Fibroblast of pulmonary artery (primary cell): ENCODE measurements at places on chromosomes 6 and 20.

DNA sequence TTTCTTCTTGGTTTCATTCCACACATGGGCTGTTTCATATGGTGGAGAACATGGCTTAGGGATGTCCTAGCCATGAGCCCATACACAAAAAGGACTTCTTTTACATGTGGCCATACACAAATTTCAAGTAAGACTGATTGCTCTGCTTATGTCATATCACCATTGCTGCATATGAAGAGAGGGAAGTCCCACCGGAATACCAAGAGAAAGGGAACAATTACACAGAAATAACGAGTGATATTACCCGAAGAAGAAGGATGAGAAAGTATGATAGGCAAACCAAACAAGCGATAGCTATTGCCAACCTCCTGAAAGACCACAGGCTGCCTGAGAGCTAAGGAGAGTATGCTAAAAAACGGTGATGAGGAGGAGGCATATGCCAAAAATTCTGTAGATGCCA is 70.5 kb upstream of the TNFRSF21 start:
- no peak for DNase-seq

GRCh38 chr6:108260126-108260808 is 573 bp downstream of the SNX3 start:
- DNase-seq: peak; percentile 60

DNA sequence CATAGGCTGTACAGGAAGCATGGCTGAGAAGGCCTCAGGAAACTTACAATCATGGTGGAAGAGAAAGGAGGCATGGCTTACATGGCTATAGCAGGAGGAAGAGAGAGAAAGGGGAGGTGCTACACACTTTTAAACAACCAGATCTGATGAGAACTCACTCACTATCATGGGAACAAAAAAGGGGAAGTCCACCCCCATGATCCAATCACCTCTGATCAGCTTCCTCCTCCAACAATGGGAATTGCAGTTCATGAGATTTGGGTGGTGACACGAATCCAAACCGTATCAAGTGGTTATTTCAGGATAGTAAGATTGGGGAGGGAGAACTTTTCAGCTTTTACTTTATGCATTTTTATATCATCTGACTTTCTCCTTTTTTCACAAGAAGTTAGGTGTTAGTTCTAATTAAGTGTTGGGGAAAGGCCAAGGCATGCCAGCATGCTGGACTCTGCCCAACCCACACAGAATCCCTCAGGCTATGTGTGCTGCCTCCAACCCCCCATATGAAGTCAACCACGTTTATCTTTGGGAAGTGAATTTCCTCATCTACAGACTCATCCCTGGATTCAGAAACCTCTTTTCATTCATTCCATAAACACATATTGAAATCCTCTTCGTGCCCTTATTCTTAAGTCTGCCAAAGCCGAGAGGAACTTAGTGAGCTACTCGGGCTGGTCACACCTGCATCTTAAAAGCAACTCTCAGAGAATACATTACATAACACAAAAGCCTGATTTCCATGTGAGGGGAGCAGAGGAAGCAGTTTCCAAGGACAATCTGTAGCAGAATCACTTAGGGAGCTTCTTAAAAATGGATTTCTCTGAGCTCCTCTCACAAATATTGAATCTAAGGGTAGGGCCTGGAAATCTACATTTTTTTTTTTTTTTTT is 16.7 kb upstream of the CLIC5 start:
- DNase-seq: no peak

DNA sequence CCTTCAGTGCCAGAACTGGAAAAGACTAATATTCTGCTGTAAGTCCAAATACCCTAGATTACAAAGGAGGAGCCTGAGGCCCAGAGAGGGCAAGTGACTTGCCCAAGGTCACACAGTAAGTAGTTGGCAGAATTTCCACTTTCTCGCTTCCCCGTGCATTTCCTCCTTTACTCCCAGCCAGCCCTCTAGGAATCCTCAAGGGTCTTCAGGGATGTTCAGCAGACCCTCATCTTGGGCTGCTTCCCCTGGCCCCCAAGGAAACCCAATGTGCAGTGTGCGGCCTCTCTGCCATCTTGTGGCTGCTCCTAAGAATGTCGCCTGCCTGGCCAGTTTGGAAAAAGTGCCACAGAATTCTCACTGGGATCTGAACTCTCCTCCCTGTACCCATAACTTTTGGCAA is 217.7 kb upstream of the LRFN2 start:
- no peak for DNase-seq

DNA sequence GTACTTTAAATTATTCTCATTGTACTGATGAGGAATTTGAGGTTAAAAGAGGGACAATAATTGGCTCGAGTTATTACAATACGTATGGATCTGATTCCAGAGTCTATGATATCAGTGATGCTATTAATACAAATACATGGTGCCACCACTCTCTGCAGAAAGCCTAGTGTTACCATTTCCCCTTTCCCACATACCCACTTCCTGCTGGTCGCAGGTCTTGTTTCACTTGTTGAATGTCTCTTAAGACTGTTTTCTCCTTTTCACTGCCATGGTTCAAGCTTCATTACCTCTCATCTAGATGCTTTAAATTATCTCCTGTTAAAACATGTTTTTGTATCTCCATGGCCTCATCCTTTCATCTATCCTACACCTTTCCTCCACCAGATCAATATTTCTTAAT is 62.0 kb downstream of the FHL5 start:
- no peak for DNase-seq

DNA sequence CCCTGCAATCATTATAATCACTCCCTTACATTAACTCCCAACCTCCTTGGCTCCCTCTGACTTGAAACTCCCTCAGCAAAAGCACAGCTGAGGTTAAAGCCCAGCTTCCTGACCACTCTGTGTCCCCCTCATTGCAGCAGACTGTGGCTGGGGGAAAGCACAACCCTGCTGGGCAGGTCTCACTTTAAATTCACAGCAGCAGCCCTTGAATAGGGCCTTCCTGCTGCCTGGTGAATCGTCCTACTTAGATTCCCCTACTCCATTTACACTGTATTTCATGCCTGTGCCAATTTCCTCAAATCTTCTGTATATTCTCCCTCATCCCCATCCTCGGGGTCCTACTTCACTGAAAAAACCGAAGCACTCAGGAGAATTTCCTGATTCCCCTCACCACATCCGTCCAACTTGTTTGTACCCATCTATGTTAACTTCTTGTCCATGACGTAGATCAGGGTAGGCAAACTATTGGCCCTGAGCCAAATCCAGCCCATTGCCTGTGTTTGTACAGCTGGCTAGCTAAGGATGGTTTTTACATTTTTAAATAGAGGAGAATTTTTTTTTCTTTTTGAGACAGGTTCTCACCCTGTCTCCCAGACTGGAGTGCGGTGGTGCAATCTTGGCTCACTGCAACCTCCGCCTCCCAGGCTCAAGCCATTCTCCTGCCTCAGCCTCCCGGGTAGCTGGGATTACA is 31.5 kb upstream of the GCM1 start:
- peak; percentile 61 for DNase-seq

DNA sequence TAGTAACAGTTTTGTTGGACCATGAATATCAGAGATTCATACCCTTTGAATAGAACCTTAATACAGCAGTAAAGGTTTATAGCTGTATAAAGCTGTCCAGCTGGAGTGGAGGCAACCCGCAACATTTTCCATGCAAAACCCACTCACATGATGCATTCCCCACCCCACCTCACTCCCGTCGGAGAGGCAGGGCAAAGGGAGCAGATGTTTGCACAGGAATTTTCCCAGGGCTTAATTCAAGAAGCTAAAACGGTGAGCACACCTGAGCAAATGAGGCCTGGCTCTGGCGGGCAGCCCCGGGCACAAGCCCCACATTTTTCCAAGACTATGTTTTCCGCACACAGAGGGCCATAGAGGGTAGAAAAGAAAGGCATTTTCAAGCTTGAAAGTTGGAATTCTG is 191.7 kb downstream of the FOXC1 start:
- no peak for DNase-seq

DNA sequence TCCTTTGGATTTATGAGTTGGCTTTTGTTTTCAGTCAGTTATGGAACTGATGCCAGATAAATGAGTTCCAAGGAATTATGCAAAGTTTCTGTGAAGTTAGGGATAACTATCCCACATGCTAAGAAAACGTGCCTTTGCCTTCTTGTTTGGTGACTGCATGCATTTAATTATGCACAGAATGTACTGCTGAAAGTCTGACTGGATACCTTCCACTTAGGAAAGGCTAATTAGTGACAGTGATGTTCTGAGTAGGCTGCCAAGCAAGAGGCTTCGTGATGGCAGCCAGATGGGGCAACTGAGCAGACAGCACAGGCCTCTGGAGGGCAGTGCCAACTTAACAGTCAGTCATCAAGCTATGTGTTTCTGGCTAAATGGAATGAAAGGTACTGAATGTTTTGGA is 289.9 kb downstream of the CD109 start:
- DNase-seq: peak; percentile 11

GRCh38 chr6:69265090-69265489 is 531.7 kb downstream of the LMBRD1 start:
- no peak for DNase-seq

DNA sequence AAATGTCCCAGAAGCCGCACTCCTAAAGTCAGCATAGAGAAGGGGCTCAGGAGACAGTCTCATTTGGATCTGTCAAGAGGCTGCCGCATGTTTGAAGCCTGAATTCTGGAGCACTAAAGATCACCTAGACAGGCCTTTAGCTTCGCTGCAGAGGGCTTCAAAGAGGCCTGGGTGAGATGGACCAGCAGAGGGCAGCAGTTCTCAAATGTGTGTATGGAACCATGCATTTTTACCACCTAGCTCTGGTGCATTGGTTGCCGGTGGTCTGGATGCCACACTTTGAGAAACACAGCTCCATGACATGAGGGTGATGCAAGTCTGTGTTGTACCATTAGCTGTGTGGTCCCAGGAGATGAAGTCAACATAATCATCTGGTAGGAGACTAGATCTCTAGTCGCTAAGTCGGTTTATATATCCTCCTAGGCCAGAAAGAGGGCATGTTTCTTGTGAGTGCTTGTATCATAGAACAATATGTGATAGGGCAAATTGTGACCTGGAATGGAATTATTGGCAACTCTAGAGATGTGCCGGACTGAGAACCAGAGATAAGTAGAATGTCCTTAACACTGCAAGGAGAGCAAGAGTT is 64.8 kb downstream of the KIAA0319 start:
- peak; percentile 73 for DNase-seq

DNA sequence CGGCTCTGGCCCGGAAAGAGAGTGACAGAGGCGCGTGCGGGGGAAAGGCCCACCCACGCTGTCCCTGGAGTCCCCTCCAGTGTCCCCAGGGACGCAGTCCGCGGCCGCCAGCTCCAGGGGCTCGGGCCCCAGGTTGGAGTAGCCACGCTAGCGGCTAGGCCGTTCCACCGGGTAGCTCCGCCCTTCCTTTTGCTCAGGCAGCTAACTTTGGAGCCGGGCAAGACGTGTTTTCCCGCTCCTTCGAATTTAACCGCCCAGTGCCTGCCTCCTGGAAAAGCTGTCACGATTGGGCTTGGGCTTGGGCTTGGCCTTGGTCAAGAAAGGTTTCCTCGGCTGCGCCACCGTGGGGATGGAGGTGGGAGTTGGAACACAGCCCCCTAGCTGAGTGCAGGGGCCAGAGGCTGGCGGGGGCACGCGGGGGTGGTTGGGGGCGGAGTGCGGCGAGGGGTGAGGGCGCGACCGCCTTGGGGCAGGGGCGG is 4.7 kb downstream of the LINC00237 start:
- DNase-seq: no peak

GRCh38 chr6:35897036-35897435 is 23.9 kb downstream of the SRPK1 start:
- no peak for DNase-seq

DNA sequence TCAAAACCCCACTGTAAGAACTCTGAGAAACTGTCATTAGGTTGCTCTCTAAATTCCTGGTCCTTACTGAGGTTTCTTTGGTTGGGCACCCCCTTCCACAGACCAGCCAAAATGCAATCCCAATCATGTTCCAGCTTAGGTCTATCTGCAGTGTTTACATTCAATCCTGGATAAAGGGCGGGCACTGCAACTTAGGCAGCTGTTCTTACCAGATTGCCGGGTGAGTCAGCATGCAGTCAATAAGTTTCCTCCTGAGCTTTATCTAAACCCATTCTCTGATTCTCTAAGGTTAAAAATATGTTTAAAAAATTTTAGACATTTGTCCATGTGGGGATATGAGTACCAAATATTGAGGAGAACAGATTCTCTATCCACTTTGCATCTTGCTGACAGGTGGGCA is 197.8 kb downstream of the HAO1 start:
- DNase-seq: peak; percentile 82

DNA sequence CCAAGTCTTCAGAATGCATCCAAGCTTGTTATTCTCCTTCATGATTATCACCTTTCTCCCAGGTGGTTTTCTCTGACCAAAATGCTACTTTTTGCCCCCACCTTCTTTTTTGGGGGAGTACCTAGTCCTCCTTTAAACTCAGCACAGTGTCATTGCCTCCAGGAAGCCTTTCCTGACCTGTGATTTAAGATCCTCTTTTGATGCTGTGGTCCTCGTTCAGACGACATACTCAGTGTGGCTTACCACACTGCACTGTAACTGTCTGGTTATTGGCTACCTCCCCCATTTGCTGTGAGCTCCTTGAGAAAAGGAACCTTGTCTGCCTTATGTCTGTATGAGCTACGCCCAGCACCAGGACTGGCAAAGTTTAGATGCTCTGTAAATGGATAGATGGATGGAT is 14.6 kb downstream of the SAYSD1 start:
- DNase-seq: no peak

DNA sequence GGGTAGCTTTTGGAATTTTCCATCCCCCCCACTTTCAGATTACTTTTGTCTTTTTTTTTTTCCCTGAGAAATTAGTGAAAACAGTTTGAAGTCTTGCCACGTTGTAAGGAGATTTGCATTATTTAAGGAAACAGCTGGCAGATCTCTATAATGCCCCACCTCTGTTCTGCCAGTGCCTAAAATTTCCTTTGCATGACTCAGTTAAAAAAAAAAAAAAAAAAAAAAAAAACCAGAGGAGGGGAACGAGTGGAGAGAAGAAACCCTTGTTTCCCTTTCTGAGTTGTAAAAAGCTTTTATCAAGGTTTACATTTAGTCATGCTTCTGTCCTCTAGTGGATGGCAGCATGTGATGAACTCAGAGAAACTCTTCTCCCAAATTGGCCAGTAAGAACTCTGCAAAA is 33.5 kb downstream of the CARMIL1 start:
- DNase-seq: peak; percentile 83

DNA sequence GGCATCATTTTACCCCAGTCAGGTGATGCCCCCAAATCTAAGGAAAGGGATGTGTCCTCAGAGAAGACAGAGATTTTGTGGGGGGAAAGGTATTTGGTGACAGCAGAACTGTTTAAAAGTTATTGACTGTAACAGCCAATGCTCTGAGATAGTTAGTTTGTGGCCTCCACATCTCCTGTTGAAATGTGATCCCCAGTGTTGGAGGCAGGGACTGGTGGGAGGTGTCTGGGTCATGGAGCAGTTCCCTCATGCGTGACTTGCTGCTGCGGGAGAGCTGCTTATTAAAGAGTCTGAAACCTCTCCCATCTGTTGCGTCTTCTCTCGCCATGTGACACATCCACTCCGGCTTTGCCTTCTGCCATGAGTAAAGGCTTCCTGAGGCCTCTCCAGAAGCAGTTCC is 282.8 kb upstream of the FOXQ1 start:
- no peak for DNase-seq

DNA sequence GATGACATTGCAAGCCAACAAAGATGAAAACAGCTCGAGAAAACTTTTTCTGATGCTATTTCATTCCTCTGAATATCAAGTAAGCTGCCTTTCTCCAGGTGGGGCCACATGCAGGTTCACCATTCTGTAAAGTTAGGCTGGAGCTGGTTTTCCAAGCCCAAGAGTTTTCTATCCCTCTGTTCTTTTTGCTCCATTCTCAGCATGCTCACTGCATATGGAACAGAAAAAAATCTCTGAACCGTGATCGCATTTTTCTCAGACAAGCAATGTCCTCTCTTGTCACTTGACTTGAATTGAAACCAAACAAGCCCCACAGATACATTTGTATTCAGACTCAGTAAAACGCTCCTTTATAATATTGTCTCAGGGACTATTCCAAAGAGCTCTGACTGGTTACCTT is 451.6 kb downstream of the FRK start:
- DNase-seq: no peak
